Activated T-cell treated with anti-CD3 and anti-CD28 coated beads for 1 hour (primary cell): ENCODE measurements at places on chromosomes 3 and 15.

DNA sequence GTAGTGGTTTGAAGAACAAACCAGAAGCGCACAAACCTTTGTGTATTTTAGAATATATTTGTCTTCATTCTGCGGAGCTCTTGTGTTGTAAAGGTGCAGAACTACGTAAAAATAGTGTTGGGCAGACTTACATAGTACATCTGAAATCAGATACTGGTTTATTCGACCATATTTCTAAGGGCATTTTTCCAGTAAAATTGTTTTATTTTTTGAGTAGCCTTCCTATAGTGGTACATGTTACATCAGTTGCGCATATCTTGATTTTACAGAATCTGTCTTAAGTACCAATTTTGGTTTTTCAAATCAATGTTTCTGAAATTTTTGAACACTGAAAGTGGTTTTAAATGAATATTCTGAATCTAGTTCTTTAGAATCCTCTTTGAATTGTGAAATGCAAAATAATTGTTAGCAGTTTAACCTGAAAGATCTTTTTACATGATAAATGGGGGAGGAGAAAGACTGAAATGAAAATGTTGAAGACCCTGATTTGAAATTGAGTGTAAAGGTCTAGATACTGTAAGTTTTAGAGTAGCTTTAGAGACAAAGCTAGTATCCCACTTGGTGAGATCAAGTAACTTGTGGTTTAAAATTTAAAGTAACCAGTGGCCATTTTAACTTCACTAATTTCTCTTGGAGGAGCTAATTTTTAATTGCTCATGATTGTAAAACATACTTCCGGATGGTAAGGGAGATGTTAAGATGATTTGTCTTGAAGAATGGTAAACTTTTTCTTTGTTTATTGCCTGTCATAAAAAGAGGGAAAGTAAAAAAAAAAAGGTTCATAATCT lies 15.5 kb upstream of the CHD2 start:
- no peak for DNase-seq

DNA sequence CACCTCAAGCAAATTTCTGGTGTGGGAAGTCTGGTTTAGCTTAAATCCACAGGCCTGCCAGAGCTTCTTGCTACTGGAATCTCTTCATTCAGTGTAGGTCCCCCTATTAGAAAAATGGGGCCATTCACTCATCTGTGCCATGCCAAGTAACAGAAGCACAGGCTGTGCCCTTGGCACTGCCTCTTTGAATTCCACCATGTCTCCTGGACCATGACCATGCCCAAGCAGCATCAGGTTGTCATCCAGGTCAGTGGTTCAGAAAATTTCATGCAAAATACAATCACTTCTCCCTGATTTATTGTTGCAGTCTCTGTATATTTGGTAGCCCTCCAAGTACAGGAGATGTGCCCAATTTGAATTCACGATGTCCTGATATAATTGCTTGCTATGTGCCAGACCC lies 602.1 kb upstream of the ZNF385D start:
- DNase-seq = no peak

- no peak for DNase-seq
Observed at GRCh38 chr15:53129121-53129904, 339.2 kb upstream of the ONECUT1 start.

GRCh38 chr3:46372492-46373359 lies 2.0 kb downstream of the CCR5 start:
- DNase-seq = no peak

GRCh38 chr15:77482570-77482969 lies 61.9 kb downstream of the HMG20A start:
- DNase-seq = no peak

GRCh38 chr3:9785602-9786001 lies 6.7 kb downstream of the TADA3 start:
- DNase-seq = no peak

- DNase-seq = peak; percentile 27
Observed at GRCh38 chr3:170178651-170179050, 2.9 kb downstream of the PHC3 start.

DNA sequence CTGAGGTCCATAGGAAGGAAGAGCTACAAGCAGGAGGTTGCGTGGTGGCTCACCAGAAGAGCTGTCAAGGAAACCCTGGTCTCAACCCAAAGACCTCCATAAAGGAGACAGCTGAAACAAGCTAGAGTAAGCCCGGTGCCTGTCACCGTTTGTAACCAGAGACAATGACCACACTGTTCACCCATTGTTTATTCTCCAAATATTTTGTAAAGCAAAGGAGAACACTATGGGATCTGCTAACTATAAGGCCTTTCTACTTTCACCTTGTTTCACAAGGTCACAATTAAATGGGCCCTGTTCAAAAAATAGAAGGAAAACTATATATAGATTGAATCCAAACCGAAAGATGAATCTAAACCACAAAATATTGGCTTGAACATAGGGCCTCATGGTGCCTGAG lies 128.9 kb upstream of the TPRG1 start:
- DNase-seq = no peak

- no peak for DNase-seq
Observed at GRCh38 chr3:89058371-89058770, 49.0 kb upstream of the EPHA3 start.

- DNase-seq = no peak
Observed at GRCh38 chr15:91885714-91886270, 32.3 kb downstream of the SLCO3A1 start.

DNA sequence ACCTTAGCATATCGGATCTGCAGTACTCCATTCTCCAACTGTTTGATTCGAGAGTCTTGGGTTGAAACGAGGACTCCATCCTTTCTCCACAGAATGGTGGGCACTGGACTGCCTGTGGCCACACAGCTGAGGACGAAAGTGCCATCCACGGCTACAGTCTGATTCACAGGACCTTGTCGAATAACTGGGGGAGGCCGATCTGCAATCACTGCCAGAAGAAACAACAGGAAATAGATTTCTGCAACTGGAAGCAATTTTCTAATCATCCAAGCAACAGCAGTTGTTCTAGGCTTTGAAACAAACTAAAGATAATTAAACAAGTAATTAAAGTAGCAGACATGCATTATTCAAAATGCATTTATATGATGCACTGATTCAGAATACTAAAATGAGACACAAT lies 1097.7 kb downstream of the ROBO1 start:
- no peak for DNase-seq

- DNase-seq = no peak
Observed at GRCh38 chr3:78785004-78785403, 982.8 kb downstream of the ROBO1 start.

DNA sequence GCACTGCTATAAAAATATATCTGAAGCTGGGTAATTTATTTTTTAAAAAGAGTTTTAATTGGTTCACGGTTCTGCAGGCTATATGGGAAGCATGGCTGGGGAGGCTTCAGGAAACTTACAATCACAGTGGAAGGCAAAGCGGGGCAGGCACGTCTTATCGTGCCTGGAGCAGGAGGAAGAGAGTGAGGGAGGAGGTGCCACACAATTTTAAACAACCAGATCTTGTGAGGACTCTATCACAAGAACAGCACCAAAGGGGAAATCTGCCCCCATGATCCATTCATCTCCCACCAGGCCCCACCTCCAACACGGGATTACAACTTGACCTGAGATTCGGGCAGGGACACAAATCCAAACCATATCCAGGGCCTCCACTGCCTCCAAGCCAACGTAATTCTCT lies 75.0 kb downstream of the MCF2L2 start:
- no peak for DNase-seq

DNA sequence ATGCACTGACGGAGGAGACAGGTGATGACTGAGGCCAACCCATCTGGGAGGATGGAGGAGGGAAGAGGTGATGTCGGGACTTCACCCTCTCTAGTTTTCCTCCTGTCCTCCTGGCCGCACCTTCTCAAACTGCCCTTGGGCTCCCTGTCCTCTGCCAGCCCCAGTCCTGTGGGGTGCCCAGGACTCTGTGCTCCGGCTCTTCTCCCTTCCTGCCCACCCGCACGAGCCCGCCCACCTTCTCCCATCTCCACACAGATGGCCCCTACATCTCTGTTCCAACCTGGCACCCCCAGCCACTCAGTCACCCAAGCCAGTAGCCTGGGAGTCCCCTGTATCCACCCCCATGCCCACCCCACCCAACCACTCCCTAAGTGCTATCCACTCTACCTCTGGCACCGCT lies 206.7 kb upstream of the LINGO1 start:
- no peak for DNase-seq
